MM.1S (cell line): ENCODE measurements at places on chromosomes 3 and 15.
A peak's percentile ranks its signal among the peaks of the same experiment; 100 is the strongest.

DNA sequence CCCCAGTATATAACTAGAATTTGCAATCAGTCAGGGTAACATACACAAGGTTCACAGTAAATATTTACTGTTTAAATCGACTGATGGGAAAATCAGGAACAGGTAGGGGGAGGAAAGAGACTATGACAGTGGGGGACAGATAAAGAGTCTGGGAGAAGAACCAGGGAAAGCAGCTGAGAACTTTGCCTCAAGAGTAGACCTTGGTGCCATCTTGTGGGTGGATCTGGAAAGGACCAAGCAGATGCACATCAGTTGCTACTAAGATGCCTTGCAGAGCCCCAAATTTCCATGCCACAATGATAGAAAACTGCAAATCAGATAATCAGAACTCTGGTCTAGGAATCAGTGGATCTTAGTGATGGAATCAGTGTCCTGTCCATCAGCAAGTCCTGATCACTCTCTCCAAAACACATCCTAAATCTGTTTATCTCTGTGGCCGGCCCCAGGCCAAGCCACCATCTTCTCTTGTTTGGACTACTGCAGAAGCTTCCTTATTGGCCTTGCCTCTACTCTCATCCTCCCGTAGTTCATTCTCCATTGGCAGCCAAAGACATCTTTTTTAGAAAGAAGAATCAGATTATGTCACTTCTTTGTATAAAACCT lies 62.7 kb downstream of the PDE8A start:
- peak; percentile 46 for DNase-seq

DNA sequence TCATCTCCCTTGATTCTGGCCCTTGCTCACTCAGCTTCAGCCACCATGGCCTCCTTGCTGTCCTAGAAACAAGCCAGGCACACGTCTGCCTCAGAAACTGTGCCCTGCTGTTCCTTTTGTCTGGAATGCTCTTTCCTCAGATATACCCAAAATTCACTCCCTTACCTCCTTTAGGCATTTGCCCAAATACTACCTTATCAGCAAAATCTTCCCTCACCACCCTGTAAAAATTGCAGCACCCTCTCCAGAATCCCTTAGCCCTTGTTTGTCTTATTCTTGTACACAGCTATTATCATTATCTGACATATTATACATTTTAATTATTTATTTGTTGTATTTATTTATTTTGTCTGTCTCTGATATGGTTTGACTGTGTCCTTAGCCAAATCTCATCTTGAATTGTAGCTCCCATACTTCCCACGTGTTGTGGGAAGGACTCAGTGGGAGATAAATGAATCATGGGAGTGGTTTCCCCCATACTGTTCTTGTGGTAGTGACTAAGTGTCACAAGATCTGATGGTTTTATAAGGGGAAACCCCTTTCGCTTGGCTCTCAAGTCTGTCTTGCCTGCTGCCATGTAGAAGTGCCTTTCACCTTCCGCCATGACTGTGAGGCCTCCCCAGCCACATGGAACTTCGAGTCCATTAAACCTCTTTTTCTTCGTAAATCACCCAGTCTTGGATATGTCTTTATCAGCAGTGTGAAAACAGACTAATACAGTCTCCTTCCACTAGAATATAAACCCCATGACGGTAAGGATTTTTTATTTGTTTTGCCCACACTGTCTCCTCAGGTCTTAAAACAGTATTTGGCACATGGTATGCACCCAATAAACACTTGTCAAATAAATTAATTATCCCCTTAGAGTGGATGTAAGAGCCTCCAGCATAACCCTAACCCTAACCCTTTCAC lies 60.0 kb upstream of the STT3B start:
- DNase-seq = no peak

GRCh38 chr3:137110392-137110996 lies 152.7 kb downstream of the IL20RB start:
- DNase-seq = peak; percentile 53

DNA sequence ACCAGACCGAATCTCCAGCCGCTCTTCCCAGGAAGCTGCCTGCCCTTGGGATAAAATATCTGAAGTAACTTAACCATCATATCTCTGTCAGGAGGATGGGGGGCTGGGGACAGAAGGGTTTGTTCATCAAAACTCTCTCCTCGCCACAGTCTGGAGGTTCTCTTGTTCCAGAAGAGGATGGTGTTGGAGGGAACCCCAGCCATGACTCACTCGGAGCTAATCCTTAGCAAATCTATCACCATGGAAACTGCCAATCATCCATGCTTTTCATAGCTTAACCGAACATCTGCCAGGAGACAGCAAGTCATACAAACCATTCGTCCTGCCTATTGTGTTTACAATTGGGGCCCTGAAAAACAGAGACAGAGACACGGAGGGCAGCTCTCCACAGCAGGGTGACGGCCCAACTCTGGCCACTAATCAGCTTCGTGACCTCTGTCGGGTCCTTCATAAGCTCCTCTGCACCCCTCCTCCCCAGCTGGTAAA lies 73.8 kb upstream of the HEG1 start:
- DNase-seq = no peak

DNA sequence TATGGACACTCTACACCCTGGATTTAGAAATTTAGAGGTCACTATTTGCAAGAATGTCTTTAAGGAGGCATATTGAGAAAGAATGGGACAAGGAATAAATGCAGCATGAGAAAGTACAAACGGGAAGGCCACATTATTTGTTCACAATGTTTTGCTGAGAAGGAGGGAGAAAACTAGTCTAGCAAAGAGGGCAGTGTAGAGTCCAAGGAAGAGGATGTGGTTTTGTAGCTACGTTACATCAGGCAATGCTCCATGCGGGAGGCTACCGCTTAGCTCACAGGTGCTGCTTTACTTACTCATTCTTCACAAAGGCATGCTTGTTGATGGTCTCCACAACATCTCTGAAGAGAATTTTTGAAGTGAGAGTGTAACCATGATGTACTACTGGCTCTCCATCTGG lies 191.1 kb downstream of the PLCH1 start:
- DNase-seq = no peak

GRCh38 chr15:52241489-52241888 lies 50.3 kb upstream of the GNB5 start:
- no peak for DNase-seq

DNA sequence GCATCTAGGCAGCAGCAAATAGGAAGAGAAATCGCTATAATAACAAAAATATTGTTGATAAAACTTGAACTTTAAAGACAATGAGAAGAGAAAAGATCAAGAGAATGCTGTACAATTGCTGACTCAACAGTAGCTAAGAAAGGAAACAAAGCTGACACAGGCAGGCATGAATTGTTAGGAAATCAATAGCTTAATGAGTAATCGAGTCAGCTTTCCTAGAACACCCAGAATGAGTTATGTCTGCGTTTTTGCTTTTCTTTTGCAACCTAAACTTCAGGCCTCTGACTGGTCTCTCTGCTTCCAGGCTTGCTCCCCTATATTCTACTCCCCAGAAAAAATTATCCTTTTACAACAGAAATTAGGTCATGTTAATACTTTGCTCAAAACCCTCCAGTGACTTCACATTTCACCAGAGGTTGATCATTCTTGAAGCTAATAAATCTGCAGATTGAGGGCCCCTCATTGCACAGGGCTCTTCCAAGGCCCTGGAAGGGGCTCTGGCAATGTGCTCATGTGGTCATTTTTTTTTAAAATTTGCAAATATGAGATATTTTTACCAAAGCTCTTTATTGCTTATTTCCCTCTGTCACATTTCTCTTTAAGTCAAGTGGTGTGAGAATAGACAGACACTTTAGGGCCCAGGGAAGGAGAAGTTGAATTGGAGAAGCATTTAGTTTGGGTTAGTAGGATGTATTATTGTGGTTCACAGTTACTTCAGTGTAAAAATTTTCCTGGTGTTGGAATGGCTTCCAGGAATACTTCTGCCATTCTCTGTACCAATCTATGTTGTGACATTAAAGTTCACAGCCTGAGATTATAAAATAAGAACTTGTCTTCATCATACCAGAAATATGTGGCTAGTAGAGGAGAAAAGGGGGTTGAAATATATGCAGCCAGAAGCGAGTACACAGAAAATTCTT lies 116.3 kb downstream of the TMCO5A start:
- DNase-seq = no peak

GRCh38 chr3:138861798-138862197 lies 27.1 kb upstream of the PIK3CB start:
- DNase-seq = no peak

- peak; percentile 90 for DNase-seq
Measured at GRCh38 chr15:98850961-98851572, 156.5 kb downstream of the PGPEP1L start.

DNA sequence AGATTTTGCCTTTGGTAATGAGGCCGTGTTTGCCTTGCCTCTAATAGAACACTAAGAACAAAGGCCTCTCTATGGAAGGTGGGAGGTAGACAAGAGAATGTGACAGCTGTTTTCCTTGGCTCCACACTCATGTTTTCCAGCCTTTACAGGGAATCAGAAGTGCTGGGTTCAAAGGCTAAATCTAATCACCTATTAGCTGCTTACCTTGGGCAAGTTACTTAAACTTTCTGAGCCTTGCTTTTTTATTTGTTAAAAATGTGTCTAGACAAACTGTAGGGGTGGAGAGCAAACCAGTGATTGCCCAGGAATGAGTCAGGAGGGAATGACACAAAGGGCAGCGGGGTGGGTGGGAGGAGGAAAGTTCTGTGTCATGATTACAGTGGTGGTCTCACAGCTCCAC lies 179.0 kb downstream of the P3H2 start:
- no peak for DNase-seq

DNA sequence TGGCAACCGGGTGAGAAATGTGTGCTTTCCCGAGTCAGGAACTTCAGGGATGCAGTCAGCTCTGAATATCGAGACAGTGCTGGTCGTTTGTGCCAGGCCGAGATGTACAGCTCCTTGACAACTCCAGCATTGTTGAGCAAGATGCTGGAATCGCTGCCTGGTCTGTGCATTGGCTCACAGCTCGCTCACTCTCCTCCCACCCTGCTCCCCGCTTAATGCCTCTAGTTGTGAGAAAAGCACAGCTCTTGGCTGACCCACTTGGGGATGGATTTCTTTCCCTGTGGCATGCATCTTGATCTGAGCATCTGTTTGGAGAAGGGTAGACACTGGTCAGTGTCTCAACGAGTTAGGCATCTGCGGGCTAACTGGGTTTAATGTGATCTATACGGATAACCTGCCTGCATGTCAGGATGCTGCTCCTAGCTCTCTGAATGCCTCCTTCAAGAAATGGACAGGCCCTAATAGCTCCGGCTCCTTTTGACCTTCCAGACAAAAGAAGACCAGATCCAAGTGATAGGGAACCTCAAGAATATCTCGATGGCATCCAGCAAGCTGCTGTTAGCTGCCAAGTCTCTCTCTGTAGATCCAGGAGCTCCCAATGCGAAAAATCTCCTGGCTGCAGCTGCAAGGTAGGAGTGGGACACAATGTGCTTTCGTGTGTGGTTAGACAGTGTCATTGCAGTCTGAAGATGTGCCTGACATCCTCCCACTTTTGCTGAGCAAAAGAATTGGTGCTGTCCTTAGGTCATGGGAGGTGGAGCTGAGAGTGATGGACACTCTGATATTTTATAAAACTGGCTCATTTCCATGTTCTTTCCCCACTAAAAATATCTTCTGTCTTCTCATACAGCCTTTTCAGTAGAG lies 302.2 kb upstream of the TPM1 start:
- DNase-seq = no peak

- no peak for DNase-seq
Measured at GRCh38 chr3:55543181-55543614, 56.1 kb upstream of the WNT5A start.

DNA sequence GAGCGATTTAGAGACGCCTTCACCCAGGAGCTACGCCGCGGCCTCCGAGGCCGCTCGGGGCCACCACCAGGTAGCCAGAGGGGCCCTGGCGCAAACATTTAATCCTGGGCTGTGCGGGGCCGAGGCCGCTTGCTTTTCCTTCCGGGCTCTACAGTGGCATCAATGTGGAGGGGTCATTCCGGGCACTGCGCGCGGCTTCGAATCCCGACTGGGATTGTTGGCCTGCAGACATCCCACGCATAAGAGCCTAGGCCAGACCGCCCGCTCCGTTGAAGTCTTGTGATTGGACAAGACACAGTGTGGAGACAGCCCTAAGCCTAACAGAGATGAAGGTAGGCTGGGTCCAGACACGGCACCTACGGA lies 568 bp upstream of the NCBP2 start:
- no peak for DNase-seq

DNA sequence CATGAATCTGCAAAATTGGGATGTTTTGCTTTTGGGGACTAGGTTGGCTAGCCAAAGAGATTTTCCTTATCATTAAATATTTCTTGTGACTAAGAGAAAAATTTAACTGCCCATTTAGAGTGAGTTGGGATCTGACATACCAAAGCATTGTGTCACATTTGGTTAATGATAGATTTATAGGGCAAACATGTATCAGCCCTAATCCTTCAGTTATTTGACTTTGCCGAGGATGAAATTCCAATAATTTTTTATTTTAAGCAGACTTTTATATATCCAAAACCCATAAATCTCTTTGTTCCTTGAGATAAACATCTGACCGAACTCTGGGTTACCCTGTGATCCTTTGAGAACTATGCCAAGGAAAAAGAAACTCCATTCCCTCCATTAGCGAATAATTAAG lies 218.9 kb downstream of the CDIN1 start:
- DNase-seq = no peak

GRCh38 chr3:170869239-170869590 lies 780 bp downstream of the RPL22L1 start:
- peak; percentile 24 for DNase-seq

GRCh38 chr15:35911052-35911777 lies 365.2 kb upstream of the DPH6 start:
- DNase-seq = no peak

GRCh38 chr3:125057186-125057850 lies 1.5 kb upstream of the HEG1 start:
- no peak for DNase-seq

DNA sequence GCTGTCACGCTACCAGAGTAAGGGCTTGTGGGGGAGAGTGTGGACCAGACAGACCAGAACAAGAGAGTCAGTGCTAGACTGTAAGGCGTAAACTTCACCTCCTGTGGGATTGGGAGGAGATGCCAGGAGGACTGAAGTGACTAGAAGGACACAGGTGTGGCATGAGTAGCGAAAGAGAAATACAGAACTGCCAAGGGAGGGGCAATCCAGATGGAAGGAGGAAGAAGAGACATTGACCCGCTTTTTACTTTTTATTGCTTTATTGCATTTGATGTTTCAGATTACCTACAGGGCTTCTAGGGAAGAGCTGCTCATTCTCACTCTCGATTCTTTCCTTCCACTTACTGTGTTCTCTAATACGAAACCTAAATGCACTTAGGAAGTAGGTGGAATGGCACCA lies 2.1 kb downstream of the POGLUT1 start:
- DNase-seq = no peak

GRCh38 chr3:46540550-46540949 lies 25.6 kb downstream of the LRRC2 start:
- no peak for DNase-seq

DNA sequence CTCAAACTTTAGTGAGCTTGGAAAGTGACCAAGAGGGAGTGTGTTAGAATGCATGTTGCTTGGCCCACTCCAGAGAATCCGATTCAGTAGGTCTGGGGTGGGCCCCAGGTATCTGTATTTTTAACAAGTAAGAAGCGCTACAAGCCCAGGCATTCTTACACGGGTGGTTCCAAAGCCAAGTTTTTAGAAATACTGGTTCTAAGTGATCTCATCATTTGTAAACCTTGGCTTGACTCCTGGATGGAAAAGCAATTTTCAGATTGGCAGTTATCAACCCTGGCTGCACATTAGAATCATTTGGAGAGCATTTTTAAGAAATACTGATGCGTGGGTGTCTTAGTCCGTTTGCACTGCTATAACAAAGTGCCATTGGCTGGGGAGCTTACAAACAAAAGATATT lies 27.3 kb upstream of the ST8SIA2 start:
- DNase-seq = no peak
